CD4-positive, alpha-beta T cell treated with Interleukin-12 subunit alpha and Interleukin-12 subunit beta, for 1 hour (primary cell): ENCODE measurements at places on chromosomes 12 and 14.

GRCh38 chr14:68462683-68463082 is 330.2 kb downstream of the ZFP36L1 start:
- no peak for DNase-seq

- DNase-seq = no peak
Observed at GRCh38 chr14:62957562-62957961, 87.7 kb downstream of the KCNH5 start.

- no peak for DNase-seq
Observed at GRCh38 chr12:19410211-19410610, 29.1 kb upstream of the AEBP2 start.

DNA sequence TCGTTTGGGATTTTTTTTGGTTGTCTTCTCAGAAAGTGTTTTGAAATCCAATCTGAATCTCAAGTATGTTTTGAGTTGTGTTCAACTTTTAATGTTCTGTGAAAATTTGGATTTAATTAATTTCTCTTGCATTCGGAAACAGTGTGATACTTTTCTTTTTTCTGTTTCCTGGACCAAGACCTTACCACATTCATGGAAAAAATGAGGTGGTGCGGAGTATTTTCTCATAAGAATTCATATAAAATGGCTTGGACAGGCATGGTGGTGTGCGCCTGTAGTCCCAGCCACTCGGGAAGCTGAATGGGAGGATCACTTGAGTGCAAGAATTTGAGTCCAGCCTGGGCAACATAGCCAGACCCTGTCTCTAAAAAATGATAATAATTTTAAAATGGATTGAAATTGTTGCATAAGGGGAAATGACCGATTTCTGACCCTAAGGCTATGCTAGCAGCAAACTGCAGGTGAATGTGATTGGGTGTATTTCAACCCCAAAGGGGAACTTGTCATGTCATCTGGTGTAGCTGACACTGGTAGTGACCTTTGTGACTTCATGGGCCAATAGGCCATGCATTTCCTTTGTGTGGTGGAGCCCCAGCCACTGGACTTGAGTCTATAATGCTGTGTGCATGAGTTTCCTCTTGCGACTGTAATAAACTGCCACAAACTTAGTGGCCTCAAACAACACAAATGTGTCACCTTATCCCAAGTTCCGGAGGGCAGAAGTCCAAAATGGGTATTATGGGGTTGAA is 123.5 kb upstream of the RFLNA start:
- peak; percentile 5 for DNase-seq

DNA sequence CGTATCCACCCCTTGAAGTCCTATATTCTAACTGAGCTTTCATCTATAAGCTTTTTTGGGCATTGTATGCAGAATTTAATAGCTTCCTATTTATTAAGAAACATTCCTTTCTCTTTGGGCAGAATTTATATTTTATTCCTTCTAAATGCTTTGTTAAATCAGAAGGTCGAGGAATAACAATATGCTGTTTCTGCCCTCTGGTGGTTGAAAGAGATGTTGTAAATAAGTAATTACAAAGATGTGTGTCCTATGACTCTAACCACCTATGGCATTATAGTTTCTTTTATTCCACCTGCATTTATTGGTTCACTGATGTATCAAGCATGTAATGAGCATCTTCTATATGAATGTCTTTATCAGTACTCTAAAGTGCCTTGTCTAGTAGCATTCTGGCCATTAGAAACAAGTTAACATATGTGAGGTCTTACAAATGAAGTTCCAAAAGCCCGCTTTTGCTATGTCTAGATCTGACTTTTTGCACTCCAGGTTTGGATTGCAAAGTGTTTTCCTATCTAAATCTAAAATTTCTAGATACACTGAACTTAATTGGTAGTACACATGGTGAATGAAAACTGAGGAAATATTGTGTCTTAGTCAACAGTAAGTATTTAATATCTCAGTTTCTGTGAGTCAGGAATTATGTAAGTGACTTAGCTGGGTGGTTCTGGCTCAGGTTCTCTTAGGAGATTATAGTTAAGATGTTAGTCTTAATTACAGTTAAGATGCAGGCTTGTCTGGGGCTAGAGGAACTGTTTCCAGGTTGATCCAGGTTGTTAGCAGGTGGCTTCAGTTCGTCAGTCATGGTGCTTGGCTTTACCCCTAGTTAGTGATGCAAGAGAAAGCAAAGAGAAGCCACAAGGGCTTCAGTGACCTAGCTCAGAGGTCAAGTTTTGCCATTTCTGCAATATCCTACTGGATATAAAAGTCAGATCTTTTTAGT is 57.5 kb downstream of the PLEKHA5 start:
- DNase-seq = peak; percentile 35

- peak; percentile 70 for DNase-seq
Observed at GRCh38 chr14:70622111-70622712, 19.5 kb upstream of the TTC9 start.

DNA sequence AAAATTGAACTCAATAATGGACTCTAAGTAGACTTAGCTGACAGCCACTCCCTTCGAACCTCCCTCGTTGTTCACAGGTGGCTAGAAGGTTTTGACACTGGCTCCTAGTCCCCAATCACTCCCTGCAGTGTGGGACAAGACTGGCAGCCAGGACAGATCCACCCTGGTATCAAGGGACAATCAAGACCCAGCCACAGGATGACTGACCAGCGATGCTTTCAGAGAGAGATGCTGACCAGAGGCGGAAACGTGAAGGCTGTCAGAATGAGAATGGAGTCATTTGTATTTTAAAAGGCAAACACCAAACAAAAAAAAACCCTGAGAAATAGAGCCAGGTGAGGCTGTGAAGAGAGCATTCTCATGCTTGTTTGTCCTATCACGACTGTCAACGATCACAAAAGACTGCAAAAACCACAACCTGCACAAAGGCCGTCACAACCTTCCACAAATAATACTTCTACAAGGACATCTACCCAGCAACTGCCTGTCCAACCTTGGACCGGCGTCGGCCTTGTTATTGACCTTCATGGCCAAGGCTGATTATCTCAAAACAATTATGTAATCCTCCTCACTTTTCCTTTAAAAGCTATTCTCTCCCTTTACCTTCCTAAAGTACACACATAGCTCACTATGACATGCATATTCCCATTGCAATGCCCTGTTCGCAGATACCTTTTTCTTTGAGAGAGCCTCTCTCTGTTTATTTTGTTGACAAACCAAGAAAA is 13.2 kb downstream of the EIF5 start:
- DNase-seq = peak; percentile 8

DNA sequence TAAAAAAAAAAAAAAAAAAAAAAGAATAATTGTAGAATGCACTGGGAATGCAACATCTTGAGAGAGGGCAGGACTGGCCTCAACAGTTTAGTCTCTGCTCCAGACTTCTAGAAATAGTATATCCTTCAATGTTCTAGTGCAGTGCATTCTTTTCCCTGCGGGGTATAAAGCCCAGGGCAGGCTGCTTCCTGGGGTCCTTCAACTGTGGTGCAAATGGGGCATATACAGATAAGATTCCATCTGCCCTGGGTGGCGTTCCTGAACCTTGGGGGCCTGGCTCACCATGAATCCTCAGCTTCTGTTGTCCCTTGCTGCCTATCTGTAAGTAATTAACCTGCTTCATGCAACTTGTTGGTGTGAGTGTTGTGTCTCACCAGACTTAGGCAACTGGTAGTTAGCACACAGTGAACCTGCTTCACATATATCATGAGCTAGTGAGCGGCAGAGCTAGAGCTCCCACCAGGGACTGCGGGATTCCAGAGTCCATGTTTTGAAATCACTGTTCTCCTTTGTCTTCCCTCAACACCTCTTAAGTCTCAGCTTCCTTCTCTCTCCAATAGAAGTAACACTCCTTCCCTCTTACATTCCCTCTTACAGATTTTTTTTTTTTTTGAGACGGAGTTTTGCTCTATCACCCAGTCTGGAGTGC is 177.6 kb downstream of the SUDS3 start:
- DNase-seq = no peak

GRCh38 chr12:54207539-54208294 is 18.9 kb upstream of the SMUG1 start:
- peak; percentile 76 for DNase-seq

GRCh38 chr14:49206828-49207227 is 379.4 kb downstream of the RPS29 start:
- no peak for DNase-seq

GRCh38 chr14:54427871-54428270 is 13.3 kb downstream of the CNIH1 start:
- no peak for DNase-seq

DNA sequence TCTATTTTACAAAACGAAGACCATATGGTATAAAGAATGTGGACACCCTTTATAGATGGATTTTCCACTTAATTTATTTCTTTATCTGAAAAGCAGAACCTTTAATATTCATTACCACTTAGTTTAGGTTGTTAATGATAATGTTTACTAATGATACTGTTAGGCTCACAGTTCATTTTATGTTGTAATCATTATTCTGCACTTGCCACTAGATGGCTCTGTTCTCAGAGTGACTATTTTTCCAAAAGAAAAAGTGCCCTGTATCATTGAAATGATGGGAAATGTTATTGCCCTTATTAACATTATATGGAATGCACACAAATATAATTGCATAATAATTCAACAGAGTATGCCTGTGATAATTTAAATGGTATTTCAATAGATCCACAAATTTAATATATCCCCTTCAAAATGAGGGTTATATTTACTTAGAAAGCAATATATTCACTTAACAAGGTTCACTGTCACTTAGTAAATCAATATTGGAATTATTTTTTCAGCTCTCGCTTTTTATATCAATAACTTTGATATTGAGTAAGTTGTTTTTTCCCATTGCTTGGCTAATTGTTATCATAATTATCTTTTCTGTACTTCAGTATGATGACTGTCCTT is 95.7 kb downstream of the PDE3A start:
- peak; percentile 2 for DNase-seq

- DNase-seq = no peak
Observed at GRCh38 chr12:65269603-65270002, 8.9 kb upstream of the MSRB3 start.

GRCh38 chr14:53355581-53356112 is 202.5 kb upstream of the DDHD1 start:
- no peak for DNase-seq
